ENCODE measurements at places on chromosomes 13 and 19.

DNA sequence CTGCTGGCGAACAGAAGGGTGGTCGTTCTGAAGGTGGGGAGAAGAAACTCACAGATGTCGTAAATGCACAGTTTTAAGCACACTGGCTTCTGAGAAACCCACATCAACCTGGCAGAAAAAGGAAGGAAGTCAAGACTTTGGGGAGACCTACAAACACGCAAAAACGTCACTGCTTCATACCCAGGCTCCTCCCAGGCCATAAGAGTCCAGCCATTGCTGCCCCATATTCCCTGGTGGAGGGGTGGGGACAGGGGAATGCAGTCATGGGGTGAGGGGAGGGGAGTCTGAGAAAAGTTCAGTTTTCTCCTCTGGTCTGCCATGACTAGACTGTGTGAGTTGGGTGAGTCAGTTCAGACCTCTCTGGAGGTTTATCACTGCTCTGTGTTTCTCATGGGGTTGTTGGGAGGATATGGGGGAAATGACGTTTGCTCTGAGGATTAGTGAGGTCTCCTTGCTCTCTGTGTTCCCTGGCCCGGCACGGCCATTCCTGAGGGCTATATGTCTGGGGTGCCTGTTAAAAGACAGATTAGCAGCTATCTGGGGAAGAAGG, 139.0 kb downstream of the FLT1 start:
- DNase-seq: peak; percentile 91

DNA sequence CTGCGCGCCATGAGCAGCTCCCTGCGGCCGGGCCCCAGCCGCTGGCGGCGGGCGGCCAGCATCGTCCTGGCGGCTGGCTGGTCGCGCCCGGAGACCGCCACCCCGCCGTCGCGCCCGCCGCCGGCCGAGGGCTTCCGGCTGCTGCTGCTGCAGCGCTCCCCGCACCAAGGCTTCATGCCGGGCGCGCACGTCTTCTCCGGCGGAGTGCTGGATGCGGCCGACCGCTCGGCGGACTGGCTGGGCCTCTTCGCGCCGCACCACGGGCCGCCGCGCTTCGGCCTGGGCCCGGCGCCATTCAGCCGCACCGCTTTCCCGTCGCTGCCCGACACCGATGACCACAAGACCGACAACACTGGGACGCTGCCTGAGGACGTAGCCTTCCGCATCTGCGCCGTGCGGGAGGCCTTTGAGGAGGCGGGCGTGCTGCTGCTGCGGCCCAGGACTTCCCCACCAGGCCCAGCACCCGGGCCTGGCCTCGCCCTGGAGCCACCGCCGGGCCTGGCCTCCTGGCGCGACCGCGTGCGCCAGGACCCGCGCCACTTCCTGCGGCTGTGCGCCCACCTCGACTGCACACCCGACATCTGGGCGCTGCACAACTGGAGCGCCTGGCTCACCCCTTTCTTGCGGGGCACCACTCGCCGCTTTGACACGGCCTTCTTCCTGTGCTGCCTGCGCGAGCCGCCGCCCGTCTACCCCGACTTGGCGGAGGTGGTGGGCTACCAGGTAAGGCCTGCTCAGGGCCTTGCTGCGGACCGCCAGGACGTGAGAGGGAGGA, 518 bp downstream of the NUDT19 start:
- DNase-seq: peak; percentile 89

DNA sequence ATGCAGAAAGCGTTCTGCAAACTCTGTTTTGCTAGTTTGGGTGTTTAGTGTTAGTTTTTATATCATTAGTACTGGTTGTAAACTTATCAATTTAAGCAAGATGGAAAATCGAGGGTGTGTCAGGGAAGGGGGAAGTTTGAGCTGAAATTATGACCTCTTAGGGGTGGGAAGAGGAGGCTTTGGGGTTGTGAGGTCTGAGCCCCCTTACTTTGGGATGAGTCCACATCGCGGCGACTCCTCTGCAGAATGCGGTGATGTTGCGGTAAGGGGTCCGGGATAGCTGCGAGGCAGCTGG, 743 bp upstream of the NDUFS7 start:
- no peak for DNase-seq

GRCh38 chr13:27120811-27121210, 50.8 kb downstream of the USP12 start:
- DNase-seq: peak; percentile 31

DNA sequence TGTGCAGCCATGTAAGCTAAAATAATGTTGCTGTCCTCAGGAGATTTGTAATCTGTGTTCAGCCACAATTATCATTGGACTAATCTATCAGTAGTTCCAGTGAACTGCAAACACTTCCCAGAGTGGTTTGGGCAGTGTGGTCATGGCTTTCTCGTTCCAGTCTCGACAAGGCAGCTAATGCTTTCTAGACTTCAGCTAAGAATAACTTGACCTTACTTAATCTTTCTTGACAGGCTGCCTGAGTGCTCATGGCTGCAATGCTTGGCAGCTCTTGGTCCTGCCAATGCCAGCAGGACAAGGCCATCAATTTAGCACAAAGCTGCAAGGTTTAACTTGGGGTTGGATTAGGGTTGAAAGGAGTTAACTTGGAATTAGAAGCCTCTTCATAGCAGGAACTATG, 32.8 kb downstream of the ATP12A start:
- no peak for DNase-seq

All from dermis microvascular lymphatic vessel endothelial cell (primary cell).